Stimulated activated CD4-positive, alpha-beta T cell treated with anti-CD3 and anti-CD28 coated beads, Interleukin-2, amount 100 ng/mL, for 24 hours (primary cell): ENCODE measurements at places on chromosomes 3 and 15.

DNA sequence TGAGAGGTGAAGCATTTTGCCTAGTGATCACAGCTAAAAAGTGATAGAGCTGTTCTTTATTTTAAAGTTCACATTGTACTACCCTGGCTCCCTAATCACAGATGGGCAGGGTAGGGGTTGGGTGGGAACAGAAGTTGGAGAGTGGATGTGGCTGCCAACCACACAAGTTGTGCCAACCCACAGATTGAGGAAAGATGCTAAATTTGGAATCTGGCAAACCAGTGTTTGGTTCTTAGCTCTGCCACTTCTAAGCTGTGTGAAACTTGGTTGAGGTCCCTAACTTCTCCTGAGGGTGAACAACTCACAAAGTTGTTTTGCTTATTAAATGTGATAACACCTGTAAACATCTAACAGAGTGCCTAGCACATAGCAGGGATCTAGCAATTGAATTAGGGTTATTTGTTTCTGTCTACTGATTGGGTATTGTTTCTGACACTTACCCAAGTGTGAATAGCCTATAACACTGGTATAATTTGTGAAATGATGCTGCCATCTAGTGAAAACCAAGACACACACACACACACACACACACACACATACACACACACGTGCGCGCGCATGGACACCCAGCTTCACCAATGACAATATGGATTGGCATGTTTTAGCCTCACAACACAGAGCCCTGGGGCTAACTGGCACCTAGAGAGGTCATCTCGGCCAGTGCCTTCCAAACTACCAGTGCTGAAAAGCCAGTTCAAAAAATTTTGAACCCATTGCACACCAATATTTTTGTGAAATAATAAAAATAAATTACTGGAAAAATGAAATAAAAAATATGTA, 25.3 kb downstream of the ADGRG7 start:
- peak; percentile 19 for DNase-seq

DNA sequence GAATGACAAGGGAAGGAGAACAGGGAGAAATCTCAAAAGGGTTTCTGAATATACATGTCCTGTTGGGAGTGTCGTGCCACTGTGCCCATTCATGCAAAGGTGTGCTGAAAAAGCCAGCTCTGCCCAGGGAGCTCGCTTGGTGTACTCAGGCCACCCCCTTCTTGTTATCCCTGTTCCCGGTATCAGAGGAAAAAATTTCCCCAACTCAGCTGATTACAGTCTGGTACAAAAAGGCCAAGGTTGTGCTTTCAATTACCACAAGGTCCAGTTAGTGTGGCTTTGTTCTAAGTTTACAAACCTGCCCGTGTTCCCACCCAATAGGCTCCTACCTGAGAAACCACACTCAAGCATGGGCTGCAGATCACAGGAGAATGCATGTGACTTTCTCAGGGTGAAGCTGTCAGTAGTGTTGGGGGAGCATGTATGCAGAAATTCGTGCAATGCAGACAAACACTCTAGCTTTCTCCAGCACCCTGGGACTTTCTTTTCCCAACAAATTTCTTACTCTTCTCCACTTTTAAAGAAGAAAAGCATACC, 648.5 kb downstream of the NR2F2 start:
- no peak for DNase-seq

GRCh38 chr3:53144862-53145712, 14.9 kb upstream of the RFT1 start:
- no peak for DNase-seq

GRCh38 chr3:8341821-8342247, 159.8 kb upstream of the LMCD1 start:
- no peak for DNase-seq

DNA sequence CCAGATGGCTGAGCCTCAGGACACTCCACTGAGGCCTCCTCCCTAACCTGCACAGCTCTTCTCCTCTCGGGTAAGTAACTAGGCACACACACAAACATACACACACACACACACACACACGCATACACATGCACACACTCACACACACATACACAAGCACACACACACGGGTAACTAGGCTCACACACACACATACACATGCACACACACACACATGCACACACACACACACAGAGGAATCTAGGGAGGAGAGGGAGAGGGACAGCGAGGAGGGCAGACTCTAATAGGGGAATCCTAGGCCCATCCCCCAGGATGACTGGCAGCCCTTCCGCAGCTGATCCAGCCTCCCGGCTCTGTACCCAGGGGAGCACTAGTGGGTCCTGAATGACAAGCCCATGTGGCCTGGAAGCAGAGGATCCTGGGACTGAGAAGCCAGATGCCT, 177.4 kb upstream of the LINGO1 start:
- DNase-seq = no peak

DNA sequence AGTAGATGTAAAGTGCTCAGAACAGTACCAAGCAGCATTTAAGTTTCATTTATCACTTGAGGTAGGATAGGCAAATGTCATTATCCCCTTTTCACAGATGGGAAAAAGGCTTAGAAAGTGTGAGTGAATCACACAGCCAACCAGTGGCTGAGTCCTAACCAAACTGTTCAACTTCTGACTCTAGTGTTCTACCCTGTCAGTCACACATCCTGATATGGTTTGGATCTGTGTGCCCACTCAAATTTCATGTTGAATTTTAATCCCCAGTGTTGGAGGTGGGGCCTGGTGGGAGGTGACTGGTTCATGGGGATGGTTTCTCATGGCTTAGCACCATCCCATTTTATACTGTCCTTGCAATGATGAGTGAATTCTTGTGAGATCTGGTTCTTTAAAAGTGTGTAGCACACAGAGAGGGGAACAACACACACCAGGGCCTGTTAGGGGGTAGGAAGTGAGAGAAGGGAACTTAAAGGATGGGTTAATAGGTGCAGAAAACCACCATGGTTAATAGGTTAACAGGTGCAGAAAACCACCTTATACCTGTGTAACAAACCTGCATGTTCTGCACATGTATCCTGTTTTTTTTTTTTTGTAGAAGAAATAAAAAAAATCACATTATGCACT, 304.7 kb downstream of the SUCLG2 start:
- DNase-seq = peak; percentile 53

DNA sequence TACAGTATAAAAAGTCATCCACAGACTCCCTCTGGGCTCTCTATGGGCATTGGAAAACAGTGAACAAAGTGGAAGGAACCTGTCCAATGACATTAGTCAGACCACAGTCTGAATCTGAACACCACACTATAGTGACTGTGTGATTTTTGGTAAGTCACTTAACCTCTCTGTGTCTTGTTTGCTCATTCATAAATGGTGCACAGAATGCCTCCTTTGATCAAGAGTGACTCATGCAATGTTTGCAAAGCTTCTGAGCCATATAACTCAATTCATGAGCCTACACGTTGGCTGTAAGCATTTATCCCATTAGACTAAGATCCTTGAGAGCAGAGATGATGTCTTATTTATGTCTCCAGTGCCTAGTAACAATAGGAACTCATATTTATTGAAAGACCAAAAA, 46.7 kb downstream of the SV2B start:
- DNase-seq = no peak

DNA sequence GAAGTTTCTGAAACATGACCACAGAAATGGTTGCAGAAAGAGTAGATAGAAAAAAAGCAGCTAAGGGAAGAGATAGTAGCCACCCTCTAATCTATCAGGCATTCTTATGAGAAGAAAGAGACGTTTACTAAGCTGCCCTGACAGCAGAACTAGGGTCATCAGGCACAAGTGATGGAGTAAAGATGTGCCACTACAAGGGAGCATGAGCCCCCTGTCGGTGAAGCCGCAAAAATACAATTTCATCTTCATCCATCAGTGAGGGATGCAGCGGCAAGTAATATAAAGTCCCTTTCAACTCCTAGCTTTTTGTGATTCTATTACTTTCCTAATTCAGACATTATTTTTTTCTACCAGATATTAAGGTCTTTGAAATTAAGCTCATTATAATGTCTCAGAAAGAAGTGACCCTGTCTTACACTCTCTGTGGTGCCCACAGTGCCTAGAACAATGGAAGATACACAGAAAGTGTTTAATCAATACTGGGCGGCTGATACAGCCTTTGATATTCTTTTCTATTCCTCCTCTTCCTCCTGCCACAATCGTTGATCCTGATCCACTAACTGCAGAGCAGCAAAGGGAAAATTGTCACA, 651.6 kb downstream of the NTRK3 start:
- peak; percentile 17 for DNase-seq

DNA sequence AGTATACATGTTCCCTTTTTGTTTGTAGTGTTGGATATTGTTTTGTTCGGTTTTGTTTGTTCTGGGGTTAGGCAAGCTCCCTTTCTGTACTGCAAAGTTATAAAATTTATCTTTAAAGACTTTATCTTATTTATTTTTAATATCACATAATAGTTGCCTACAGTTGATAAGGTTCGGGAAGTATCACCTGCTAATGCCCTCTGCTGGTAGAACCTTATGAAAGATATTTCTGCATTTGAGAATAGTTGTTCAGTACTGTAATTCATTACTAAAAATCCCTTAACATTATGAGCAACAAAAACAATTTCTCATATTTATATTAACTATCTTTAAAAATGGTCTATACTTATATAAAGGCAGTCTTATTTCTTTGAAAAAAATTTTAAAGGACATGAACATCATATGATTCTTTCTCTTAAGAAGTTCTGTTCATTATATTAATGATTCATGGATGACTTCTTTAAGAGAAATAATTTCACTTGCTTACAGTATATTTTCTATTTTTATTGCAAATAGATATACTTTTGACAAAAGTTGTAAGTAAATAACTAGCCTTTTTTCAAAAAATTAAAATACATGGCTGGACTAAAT, 1126.8 kb downstream of the SI start:
- no peak for DNase-seq

DNA sequence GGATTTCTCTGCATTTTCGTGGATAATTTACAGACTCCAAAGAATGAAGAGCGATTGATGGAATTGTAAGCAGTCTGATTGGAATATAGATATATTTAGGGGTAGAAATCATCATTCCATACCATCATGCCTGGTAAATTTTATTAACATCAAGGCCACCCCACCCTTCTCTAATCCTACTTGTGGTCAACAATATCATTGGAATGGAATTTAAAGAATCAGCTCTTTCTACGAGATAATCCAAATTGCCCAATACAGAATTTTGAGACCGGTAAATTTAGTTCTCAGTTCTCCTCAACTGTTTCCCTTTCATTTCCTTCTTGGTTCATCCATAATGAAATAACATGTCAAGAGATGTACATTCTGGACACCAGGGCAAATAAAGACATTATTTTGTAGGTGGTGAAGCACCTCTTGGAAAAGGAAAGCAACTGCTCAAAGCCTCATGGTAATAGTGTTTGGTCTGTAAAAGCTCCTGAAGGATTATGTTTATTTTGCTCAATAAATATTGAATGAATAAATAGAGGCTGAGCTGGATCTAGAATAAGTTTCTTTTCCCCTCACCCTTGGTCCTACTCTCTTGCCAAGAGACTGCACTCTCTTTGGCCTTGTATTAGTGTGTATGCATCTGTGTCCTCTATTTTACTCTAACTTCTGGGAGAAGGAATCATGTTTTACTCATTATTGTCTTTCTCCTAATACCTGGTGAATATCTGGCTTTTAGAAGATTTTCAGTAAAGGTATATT, 133.7 kb upstream of the BCL6 start:
- no peak for DNase-seq

DNA sequence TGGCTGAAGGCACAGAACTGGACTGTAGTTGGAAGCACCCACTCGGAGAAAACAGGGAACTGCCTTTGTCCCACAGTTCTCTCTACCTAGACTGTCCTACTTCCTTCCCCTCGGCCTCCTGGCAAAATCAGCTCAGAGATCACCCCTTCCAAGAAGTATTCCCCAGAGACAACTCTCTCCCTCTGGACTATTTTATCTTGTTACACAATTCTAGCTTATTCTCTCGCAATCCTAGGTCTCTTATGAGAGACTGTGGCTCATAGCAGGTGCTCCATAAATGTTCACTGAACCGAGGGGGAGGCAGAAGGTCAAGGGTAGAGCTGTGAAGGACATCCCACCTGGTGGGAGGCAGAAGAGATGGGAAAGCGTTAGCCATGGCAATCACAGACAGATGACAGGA, 10.6 kb downstream of the HEG1 start:
- DNase-seq = no peak

DNA sequence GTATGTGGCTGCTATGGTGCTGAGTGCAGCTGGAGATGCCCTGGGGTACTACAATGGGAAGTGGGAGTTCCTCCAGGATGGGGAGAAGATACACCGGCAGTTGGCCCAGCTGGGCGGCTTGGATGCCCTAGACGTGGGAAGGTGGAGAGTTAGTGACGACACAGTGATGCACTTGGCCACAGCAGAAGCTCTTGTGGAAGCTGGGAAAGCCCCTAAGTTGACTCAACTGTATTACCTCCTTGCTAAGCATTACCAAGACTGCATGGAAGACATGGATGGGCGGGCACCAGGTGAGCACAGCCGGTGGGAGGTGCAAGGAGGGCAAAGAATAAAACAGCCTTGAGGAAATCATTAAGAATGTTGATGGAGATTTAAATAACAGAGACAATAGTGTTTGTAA, 2.9 kb downstream of the ADPRH start:
- peak; percentile 50 for DNase-seq

DNA sequence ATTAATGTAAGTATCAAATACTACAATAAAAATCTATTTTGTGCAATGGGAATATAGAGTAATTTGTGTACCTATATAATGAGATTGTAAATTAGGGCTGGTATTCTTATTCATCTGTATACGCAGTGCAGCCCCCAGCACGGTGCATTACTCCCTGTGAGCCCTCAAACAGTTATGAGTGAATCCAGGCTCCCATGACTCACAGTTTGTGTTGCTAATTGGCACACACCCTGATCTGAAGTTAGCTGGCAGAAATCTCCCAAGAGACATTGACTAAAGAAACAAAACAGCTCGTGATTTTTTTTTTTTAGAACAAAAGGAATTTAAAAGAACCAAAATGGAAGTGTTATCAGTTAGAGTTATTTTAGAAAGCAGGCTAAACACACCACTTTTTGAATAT, 15.7 kb downstream of the GK5 start:
- DNase-seq = no peak

DNA sequence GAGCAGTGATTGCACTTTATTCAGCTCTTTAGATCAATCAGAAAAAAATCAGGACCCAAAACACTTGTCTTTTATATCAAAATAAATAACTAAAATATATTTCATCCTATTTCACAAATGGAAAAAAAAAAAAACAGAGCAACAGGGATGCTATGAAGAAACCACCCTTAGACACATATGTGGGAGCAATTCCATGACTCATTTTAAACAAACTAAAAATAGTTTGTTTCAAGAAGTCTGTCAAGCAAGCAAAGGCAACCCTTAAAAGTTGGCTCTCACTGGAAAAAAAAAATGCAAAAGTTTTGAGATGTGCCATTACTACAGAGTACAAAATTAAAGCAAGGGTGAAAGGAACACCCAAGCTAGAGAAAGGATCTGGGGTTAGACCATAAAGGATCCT, 5.7 kb downstream of the ATP13A3 start:
- no peak for DNase-seq

- DNase-seq = no peak
Measured at GRCh38 chr3:175421902-175422301, 562.8 kb downstream of the NAALADL2 start.
